ENCODE measurements at places on chromosomes 16 and 17.
A peak's percentile ranks its signal among the peaks of the same experiment; 100 is the strongest.

- DNase-seq = no peak
Observed at GRCh38 chr17:48722915-48723422, at the start of gene PRAC2. TSS of gene PRAC2 (plus strand) at chr17:48723185. CDS start at chr17:48724411, 1,226 bp downstream.

DNA sequence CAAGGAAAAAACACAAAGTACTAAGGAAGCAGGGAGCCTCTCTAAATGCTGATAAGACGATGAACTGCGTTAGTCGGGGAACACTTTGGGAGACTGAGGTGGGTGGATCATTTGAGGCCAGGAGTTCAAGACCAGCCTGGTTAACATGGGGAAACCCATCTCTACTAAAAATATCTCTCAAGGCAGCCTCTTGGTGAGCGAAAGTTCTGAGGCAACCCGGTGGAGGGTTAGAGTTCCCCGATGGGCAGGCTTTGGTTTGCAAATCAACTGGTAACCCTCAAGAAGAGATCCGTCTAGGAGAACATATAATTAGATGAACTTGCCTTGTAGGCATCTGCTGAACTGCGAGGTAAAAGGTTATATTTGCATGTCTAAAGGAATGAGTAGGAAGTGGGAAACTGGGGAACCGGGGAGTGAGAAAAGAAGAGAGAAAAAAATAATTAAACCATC, 44.6 kb downstream of the WSB1 start:
- DNase-seq = no peak

GRCh38 chr16:56841233-56841632, 23.8 kb upstream of the SLC12A3 start:
- no peak for DNase-seq

DNA sequence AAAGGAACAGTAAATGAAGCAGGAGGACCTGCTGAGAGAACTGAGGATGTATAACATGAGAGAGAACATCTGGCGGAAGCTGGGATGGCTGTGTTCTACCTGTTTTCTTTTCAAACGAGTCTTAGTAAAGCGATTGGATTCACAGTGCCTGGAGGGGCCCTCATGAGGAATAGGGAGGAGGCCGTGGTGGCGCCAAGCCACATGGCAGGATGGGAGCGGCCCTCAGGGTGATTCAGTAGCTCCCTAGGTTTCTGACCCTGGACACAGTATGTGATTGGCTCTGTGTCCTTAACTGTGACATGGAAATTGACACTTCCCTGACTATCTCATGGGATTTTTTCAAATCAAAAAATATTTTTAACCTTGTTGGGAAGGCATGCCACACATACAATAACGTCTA, 32.1 kb downstream of the USP43 start:
- DNase-seq = peak; percentile 70

DNA sequence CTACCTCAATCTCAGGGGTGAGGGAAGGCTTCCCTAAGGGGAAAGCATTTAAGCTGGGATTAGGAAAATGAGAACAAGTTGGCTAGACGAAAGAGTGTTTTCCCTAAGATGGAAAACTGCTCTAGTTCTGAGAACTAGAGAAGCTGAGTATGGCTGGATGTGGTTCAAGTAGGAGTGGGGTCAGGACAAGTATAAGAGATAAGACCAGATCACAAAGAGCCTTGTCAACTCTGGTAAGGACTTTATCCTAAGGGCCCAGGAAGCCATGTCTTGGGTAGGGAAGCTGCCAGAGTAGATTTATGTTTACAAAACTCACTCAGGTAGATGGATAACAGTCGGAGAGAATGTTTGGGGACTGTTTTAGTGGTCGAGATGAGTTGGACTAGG, 1.7 kb downstream of the ANKS4B start:
- no peak for DNase-seq

DNA sequence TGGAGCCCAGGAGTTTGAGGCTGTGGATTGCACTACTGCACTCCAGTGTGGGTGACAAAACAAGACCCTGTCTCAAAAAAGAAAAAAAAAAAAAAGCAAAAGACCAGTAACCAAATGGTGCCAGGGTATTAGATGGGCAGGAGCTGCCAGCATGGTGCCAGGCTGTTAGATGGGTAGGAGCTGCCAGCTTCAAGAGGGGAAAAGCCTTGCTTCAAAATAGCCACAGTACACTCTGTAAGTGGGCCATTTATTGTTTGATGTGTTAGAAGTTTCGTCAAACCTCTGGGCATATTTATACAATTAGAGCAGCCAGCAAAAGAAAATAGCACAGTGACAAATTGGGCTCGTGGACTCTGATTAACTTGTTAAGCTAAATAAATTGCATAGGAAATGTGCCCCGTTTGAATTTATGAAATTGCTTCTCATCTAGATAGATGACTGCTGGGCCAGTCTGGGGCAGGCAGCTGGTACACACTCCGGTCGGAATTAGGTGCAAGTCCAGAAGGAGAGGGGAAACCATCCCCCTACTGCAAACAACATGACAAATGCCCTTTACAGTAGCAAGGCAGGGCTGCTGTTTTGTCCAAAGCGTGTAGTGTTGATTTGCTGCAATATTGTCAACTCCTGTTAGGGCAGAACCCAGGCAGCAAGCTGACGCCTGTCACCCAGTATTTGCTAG, 126.3 kb upstream of the IRX3 start:
- no peak for DNase-seq

GRCh38 chr17:56908001-56908542, 5.8 kb downstream of the TRIM25 start:
- DNase-seq = peak; percentile 24

DNA sequence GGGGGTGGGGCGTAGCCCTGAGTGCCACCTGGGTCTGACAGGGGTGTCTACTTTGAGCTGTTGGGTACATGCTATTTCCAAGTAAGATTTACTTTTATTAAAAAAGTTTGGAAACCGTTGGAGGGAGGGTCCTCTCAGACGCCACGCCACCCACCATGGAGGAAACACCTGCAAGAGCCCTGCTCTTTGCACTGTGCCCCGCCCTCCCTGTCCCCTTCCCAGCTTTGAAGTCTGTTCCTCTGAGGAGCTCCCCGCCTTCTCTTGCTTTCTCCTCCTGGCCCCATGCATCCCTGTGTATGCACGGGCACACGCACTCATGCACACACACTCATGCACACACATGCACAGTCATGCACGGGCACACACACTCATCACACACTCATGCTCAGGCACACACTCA, 15.5 kb downstream of the ADGRG1 start:
- no peak for DNase-seq

DNA sequence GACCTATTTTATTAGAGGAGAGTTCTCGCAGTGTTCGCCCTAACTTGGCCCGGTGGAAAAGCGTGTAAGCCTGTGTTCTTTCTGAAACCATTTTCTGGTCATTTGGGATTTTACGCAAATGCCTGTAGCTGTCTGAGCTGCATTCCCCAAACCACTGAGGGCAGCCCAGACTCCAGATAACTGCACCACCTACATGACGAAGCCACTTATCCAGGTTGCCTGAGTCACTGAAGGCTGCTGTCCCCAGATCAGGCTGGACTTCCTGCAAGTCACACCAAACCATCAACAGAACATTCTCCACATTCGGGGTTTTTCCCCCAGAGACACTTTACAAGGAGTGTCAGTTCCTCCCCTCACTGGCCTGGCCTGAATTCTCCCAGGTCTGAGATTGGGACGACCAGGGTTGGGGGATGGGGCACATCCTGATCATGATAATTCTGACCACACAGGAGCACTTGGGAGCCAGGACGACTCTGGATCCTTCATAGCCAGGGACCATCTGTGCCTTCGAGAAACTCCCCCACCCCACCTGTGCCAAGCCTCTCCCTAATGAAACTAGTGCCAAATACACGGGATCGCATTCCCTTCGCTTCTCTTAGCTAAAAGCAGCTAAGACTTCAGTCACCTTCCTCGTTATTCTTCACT, 2.3 kb downstream of the RPRML start:
- DNase-seq = no peak

All from RCC 7860 (cell line).